ENCODE measurements at places on chromosomes 2 and 18.

GRCh38 chr2:186535861-186536260 is 49.8 kb downstream of the ZC3H15 start:
- no peak for DNase-seq

DNA sequence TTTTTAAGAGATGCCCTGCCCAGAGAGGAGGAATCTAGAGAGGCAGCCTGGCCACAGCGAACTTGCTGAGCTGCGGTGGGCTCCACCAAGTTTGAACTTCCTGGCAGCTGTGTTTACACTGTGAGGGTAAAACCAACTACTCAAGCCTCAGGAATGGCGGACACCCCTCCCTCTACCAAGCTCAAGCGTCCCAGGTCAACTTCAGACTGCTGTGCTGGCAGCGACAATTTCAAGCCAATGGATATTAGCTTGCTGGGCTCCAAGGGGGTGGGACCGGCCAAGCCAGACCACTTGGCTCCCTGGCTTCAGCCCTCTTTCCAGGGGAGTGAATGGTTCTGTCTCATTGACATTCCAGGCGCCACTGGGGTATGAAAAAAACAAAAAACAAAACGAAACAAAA is 289.4 kb downstream of the KCNS3 start:
- no peak for DNase-seq

- no peak for DNase-seq
Observed at GRCh38 chr2:171883275-171883893, 10.7 kb downstream of the SLC25A12 start.

DNA sequence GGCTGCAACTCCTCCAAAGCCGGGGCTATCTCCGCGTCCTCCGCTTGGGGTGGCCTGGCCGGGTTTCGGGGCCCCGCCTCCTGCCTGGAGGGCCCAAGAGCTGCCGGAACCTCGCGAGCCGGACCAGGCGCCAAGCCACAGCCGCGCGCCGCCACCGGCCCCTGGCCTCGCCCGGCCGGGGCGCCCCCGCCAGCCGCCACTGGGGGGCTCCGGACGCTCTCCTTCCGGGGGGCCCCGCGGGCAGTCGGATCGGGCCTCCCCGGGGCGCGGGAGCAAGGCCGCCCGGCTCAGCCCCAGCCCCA is 17.4 kb upstream of the HAAO start:
- DNase-seq, result peak; percentile 79

GRCh38 chr2:104938231-104938941 is 84.5 kb downstream of the POU3F3 start:
- DNase-seq, result no peak

GRCh38 chr2:159071190-159071915 is 102.9 kb downstream of the TANC1 start:
- no peak for DNase-seq

- no peak for DNase-seq
Observed at GRCh38 chr18:43876286-43876685, 599.0 kb upstream of the SYT4 start.

DNA sequence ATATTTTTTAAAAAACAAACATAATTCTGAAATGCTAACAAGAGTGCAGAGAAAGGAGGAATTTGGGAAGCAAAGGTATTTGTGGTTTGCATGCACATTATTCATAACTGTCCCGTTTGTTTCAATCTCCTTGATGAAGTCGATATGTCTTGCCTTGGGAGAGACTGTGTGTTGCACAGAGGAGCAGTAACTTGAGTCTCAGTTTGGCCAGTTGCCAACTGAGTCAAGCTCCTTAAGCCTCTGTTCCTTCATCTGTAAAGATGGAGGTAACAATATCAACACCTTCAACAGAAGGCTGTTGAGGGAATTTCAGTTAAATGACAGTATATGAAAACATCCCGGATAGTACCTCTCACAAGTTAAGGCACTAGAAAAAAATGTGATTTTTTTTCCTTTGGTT is 226.2 kb downstream of the ASXL3 start:
- no peak for DNase-seq

DNA sequence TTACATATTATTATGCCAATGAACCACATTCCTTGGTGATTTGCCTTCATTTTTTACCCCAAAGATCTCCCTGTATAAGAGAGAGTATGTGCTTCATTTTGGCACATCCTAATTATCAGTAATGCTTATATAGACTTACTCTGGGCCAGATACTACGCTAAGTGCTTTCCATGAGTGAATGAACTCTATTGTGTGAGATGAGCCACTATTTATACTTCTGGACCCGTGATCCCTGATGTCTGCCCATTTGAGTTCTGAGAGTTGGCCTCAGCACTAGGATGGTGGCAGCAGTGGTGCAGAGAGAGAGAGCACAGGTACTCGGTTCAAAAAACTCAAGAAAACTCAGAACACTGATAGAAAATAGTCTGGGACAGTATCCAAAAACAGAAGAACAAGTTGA is 17.4 kb upstream of the KCMF1 start:
- peak; percentile 75 for DNase-seq

GRCh38 chr18:48839819-48840490 is 110.8 kb downstream of the SMAD7 start:
- no peak for DNase-seq

GRCh38 chr18:51164761-51165281 is 32.7 kb downstream of the MEX3C start:
- DNase-seq, result no peak

DNA sequence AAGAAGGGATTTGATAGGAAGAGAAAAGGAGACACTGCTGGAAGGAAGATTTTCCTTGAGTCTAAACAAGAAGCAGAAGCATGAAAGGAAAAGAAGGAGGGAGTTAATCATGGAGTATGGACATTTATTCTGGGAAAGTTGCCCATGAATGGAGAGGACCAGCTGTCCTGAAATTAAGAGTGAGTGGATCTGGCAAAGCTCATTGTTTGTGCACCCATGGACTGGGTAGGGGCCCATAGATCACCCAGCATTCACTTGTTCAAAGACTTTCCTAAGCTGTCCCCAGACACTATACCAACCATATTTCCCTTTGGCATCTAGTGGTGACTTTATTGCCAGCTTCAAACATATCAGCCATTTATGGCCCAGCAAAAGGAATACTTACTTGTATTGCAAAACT is 422.7 kb downstream of the FBXO15 start:
- DNase-seq, result no peak

DNA sequence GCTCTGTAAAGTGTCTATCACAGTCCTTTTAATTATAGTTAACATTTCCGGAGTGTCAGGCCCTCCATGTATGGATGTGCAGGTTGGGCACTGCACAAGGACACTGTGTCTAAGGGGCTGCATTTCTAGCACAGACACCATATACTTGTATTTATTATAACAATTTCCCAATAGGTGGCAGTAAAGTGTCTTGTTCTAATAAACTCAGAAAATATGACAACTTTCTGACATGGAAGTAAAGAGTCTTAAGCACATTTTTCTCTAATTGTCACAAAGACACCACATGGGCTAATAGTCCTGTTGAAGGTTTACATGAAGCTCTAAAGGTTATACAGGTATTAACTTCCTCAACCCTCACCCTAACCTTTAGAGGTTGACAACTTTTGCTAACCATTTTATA is 156.6 kb downstream of the DYSF start:
- DNase-seq, result no peak

GRCh38 chr2:68193144-68193543 is 35.5 kb downstream of the PNO1 start:
- no peak for DNase-seq

DNA sequence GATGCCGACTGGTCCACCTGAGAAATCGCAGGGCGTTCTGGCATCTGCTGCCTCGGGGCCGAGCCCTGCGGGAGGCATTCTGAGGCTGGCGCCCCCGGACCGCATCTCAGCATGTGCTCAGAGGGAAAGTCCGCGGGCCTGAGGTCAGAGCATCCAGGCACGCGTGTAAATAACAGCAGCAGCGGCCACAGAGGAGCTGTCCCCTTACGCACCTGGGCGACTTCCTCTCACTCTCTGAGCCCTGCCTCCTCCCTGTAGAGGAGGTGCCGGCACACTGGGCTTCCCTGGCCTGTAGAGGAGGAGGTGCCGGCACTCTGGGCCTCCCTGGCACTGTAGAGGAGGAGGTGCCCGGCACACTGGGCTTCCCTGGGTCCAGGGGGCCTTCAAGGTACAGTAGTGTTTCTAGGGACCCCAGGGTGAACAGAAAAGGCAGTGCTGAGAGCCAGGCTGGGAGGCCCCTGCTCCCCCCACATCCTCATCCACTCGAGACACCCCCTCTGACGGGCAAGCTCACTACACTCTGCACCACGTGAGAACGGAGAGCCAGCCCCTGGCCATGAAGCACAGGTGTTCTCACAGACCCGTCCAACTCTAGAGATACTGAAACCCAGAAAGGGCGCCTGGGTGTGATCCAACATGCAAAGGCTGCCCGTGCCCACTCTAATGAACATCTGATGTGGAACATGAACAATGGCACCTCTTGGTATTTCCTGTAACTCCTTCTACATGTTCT is 263.5 kb downstream of the HDAC4 start:
- no peak for DNase-seq

DNA sequence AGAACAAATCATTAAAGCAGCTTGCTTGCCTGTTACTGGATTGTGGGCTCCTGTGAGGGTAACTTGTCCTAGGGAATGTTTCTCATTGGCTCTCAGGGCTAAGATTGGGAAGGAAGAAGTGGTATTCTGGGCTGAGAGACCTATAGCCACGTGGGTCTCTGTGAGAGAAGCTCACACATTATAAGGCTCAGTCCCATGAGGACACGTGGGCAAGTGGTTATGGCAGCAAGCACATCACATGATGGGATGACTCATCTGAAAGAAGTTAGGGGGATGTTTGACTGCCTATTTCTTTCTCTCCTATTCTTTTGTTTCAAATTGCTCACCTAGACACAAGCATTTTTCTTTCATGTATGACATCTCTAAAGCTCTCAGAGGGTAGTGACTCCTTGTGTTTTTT is 418.0 kb upstream of the ST6GAL2 start:
- no peak for DNase-seq

DNA sequence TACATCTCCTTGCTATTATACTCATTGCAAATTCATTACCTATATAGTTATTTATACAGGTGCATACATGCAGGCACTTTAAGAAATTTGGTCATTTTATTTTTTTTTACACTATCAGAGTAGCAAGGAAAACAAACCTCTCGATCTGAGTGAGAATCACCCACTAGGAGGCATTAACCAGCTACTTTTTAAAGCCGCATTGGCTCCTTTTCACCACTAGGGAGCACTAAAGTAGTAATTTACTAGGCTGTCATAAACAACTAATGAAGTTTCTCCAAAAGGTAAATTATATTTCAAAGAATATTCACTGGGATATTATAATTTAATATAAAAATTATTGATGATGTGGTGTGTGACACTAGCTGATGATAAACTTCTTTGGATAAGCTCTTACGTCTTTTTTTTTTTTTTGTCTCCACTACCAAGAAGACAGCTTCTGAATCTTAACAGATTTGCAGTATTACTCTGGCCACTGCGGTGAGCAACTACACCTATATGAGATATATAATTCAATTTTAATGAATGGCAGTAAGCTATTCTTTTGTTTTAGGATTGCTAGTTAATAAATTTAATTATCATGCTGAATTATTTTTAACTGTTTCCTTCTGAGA is 101.9 kb downstream of the NOL4 start:
- peak; percentile 36 for DNase-seq

- DNase-seq, result no peak
Observed at GRCh38 chr2:154591294-154591820, 107.1 kb upstream of the KCNJ3 start.

DNA sequence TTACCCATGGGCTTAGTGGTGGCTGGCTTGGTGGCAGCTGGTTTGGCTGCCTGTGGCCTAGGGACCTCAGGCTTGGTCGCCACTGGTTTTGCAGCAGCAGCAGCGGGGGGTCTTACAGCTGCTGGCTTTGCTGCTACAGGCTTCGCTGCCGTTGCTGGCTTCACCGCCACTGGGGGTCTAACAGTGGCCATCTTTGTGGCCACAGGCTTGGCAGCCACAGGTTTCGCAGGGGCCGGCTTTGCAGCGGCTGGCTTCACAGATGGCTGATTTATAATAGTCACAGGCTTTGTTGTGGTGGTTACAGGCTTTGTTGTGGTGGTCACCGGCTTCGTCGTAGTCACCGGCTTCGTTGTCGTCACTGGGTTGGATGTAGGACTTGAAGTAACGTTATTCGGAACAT is 77.8 kb downstream of the COL6A3 start:
- DNase-seq, result no peak

DNA sequence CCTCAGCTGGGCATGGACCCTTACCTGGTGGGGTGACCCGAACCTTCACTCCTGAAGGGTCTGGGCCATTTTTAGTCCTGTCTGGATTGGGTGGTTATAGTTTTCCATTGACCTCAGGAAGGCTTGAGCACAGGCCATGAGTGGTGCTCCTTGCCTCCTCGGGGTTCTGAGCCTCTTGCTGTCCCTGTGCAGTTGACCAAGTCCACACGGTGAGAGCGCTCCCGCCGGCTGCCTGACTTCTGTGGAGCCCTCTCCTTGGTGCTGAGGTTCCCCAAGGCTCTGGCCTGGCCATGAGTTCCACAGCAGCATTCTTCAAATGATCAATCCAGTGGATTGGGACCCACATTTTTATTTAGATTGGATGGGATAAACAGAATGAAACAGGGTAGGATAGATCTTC is 159.5 kb downstream of the SEPTIN10 start:
- no peak for DNase-seq

Data from HepG2 (cell line).